BE2C (cell line): ENCODE measurements at places on chromosomes 2 and 18.

GRCh38 chr2:10446631-10447030 is 1.5 kb downstream of the ODC1 start:
- no peak for DNase-seq

GRCh38 chr18:44823286-44823685 is 142.6 kb downstream of the SETBP1 start:
- no peak for DNase-seq

DNA sequence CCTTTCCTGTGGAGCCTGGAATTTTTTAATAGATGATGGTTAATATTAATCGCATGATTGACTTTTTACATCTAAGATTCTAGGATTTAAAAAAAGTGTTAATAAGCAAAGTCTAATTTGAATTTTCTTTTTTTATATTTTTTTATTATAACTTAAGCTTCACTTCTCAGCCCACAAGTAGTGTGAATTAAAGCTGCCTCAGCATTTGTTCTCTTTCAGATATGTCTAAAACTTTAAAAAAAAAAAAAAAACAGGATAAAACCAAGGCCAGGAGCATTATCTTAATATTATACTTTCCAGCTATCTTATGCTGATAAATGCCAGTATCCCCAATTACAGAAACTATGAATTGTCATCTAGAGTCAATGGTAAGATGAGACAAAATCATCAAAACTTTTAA is 109.7 kb downstream of the CD226 start:
- DNase-seq = no peak

DNA sequence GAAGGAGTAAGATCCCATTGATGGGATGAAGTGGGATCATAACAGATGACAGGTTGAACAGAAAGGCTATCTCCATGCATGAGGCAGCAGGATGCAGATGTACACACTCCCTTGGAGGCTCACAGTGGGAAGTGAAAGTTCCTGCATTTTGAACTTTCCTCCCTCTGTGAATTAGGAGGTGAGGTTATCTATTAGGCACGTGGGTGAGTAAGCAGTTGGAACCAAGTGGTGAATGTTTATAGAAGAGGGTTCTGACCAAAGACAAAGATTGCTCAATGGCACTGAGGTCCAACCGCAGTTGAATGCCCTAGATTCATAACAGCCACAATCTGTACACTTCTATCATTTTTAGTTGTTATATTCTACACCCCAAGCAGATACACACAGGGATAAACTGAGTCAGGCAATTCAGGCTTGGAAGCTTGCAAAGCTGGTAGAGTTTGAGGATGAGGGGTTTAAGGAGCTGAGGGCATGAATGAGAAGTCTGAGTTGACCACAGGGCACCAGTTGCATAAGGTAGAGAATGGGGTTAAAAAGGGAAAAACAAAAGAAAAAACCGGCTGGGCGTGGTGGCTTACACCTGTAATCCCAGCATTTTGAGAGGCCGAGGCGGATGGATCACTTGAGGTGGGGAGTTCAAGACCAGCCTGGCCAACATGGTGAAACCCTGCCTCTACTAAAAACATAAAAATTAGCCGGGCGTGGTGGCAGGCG is 7.1 kb upstream of the KCMF1 start:
- no peak for DNase-seq

GRCh38 chr2:62795341-62795740 is 89.8 kb downstream of the EHBP1 start:
- no peak for DNase-seq

DNA sequence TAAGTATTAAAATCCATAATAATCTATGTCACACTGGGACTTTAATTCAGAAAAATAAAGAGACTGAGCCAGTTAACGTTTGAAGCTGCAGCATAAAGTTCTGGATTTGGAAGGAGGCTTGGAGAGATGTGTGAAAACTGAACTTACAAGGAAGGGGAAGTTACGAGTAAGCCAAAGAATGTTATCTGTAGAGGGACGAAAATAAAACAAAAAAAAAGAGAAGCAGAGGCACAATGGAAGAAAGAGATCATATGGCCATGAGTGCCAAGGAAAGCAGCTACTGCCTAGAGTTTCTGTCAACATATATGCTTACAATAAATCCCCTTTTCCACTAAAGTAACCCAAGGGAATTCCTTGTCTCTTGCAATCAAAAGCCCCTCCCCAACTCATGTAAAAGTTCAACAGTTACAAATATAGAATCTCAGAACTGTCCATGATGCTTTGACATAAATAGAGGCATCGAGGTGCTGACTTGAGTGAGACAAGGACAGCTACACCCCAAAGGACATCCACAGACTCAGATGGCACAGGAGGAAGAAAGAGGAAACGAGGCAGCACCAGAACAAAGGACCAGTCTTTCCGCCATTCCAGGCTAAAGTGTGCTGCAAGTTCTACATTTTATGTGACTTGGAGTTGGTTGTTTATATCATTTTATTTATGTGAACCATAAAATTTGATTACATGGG is 16.1 kb upstream of the ARL5A start:
- no peak for DNase-seq

- DNase-seq = peak; percentile 65
These were observed 60.3 kb downstream of the SH3BP4 start for GRCh38 chr2:235011929-235012631.

GRCh38 chr2:85713836-85714235 is 19.7 kb downstream of the GNLY start:
- DNase-seq = no peak

GRCh38 chr2:211035548-211036185 is 479.3 kb downstream of the CPS1 start:
- DNase-seq = peak; percentile 23

- no peak for DNase-seq
These were observed 210.6 kb downstream of the C1D start for GRCh38 chr2:67851956-67852824.

DNA sequence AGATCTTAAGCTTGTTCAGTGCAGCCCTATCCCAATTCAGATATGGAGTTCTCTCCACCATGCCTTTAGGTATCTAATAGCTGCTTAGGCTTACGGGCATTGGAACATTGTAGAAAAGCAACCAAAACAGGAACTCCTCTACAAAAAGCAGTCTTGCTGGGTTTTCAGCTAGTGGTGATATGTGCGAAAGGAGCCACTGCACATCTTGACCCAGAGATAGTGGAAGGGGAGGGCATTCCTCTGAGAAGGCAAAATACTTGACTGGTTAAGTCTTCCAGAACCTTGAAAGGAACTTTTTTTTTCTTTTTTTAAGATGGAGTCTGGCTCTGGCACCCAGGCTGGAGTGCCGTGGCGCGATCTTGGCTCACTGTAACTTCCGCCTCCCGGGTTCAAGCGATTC is 2.6 kb upstream of the TNFAIP6 start:
- DNase-seq = no peak

DNA sequence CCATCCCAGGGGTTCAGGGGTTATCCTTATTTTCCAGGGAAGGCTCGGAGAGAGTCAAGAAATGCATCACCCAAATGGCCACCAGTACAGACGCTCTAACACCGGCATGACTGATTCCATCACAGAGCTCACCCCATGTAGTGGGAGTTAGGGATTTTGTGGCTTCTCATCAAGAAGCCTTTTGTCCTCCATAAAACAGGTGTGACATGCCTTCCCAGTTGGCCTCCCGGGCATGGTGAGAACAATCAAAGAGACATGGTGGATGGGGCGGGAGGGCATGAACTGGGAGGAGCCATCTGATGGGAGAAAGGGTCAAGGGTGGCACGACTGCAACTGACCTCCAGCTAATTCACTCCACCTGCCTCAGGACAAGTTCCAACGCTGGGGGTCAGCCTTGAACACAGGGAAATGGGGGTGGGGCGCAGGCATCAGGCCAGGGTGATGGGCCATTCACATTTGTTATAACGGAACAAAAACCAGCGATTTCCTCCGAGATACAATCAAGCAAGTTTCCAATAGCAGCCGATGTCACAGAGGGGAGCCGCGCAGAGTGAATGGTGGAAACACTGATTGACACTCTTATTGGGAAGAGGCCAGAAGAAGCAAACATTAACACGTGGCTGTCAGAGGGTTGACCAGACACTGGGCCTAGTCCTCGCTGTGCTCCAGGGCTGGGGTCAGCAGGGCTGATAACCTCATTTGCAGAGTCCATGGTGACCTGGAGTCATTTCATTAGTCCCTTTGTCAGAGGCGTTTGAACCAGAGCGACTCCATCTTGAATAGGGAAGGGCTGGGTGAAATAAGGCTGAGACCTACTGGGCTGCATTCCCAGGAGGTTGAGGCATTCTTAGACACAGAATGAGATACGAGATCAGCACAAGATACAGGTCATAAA is 80.5 kb upstream of the HPCAL1 start:
- no peak for DNase-seq

GRCh38 chr18:35441857-35442595 is 55.7 kb downstream of the INO80C start:
- no peak for DNase-seq
